Thoracic aorta (tissue), 2 donors: ENCODE measurements at places on chromosomes 7 and 10.

- no peak overlapping the region for H3K27ac ChIP-seq
- no peaks in the 10 kb centered on the region for H3K36me3 ChIP-seq
- no peaks in the 10 kb centered on the region for H3K27me3 ChIP-seq
- DNase-seq, result no peak
Observed at GRCh38 chr10:93085272-93085859, 11.7 kb downstream of the CYP26A1 start.

DNA sequence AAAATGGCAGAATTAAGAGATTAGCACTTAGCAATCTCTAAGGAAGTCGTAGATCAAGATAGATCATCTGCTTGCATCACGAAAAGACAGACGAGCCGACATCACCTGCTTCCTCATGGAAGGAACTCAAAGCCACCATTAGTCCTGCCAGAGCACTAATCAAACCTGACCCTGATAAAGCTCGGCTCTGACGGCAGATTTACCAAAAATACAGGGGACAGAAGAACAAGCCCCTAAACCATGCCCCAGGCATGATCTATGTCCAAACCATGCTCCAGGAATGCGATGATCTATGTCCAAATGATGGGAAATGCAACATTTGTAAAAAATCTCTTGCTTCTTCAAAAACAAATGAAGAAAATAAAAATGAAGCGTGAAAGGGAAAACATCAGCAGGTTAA lies 182.8 kb downstream of the TCERG1L start:
- no peaks in the 10 kb centered on the region for H3K27me3 ChIP-seq
- DNase-seq, result no peak
- no peak overlapping the region for H3K27ac ChIP-seq
- no peak overlapping the region for H3K4me3 ChIP-seq

GRCh38 chr7:66779669-66780409 lies 39.3 kb downstream of the RABGEF1 start:
- H3K4me1 ChIP-seq, result no peaks in the 10 kb centered on the region
- no peak overlapping the region for H3K27ac ChIP-seq
- no peak for DNase-seq
- no peaks in the 10 kb centered on the region for H3K27me3 ChIP-seq
- H3K4me3 ChIP-seq, result no peak overlapping the region
- H3K36me3 ChIP-seq, result peaks cover 19% of the 10 kb centered on the region

DNA sequence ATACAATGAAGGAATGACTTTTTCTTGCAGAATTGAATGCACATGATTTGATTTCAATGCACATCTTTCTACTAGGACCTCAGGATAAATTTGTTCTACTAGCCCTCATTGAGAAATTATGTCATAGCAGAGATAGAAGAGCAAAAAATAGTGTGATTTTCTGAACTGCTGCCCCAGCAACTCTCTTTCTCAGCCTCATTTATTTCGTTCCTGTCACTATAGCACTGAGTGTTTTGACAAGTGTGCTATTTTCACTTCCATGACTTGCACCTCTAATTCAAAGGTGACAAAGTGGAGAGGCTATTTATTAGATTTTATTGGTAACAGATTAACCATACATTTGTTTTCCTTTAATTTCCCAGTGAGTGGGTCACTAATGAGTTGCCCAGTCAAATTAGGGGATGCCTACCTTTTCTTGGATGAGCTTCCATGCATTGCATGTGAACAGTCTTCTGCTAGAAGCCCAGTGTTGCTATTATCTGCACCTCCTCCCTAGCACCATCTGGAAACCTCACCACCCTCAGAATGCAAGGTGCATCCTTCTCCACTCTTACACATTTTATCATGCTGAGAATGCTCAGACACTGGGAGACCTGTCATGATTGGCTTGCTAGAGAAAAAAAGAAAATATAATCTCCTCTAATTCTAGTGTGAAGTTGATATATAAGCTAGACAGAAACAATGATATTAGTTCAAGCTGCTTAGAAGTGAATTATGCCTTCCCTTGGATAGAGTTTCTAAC lies 119.6 kb upstream of the CTTNBP2 start:
- no peaks in the 10 kb centered on the region for H3K4me1 ChIP-seq
- no peak for DNase-seq
- H3K36me3 ChIP-seq, result no peaks in the 10 kb centered on the region
- H3K27ac ChIP-seq, result no peak overlapping the region

DNA sequence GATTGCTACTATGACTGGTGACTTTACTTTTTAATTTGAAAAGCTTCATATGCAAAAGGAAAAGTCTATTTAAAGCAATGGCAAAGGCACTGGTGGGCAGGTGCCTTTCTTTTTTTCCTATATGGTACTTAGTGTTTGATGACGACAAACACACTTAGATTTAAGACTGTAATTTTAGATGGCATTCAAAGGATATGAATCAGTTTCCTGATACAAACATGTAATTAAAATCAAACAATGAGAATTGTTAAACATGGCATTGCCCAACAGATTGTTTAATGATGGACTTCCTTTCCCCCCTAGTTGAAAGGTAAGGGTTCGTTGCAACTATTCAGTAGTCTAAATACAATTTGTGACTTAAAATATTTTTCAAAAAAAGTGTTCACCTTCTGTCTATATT lies 106.5 kb upstream of the SEMA3C start:
- H3K4me1 ChIP-seq, result no peaks in the 10 kb centered on the region
- H3K4me3 ChIP-seq, result no peak overlapping the region
- DNase-seq, result no peak
- H3K27ac ChIP-seq, result no peak overlapping the region
- H3K27me3 ChIP-seq, result no peaks in the 10 kb centered on the region
- no peaks in the 10 kb centered on the region for H3K36me3 ChIP-seq

- H3K4me3 ChIP-seq, result no peak overlapping the region
- H3K36me3 ChIP-seq, result no peaks in the 10 kb centered on the region
- peaks cover 25% of the 10 kb centered on the region for H3K4me1 ChIP-seq
- peak overlapping the region; percentile 96 for H3K27ac ChIP-seq
Observed at GRCh38 chr7:73872056-73872908, 11.3 kb downstream of the TMEM270 start.

DNA sequence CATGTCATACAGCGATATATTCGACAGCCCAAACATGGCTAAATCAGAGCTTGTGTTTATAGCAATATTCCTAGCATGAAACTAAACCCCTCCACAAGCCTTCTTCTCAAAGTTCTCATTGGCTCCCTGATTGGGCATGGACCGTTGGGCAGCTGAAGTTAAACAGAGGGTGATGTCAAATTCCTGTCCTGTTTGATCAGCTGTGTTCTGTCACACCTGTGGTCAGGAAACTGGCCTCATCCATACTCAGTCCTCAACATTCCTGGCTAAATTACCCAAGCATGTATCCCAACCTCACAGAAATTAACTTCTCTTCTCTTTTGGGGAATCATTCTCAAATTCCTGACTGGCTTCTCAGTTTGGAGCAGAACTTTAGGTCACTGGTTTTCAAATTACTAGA lies 107.9 kb downstream of the ODAD2 start:
- no peak overlapping the region for H3K27ac ChIP-seq
- no peaks in the 10 kb centered on the region for H3K36me3 ChIP-seq
- H3K4me1 ChIP-seq, result no peaks in the 10 kb centered on the region
- no peaks in the 10 kb centered on the region for H3K27me3 ChIP-seq

DNA sequence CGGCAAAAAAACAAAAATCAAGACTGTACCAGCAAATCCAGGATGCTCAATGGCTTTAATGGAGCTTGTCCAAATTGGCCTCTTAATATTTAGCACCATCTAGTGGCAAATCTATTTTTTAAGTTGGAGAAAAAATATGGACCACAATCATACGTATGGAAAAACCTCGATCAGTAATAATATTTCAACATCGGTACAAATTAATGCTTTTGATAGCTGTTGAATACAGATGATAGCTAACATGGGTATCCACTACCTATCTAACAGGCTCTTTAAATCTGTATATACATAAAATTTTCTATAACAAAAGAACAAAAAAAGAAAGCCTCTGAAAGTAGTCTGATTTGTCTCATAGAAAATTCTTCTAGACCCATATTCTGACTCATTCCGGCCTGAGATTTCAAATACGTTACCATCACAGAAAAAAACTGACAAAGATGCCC lies 29.2 kb downstream of the COA1 start:
- H3K4me3 ChIP-seq, result peak overlapping the region; percentile 16
- H3K36me3 ChIP-seq, result no peaks in the 10 kb centered on the region
- no peaks in the 10 kb centered on the region for H3K27me3 ChIP-seq
- no peaks in the 10 kb centered on the region for H3K4me1 ChIP-seq
- no peak overlapping the region for H3K27ac ChIP-seq

DNA sequence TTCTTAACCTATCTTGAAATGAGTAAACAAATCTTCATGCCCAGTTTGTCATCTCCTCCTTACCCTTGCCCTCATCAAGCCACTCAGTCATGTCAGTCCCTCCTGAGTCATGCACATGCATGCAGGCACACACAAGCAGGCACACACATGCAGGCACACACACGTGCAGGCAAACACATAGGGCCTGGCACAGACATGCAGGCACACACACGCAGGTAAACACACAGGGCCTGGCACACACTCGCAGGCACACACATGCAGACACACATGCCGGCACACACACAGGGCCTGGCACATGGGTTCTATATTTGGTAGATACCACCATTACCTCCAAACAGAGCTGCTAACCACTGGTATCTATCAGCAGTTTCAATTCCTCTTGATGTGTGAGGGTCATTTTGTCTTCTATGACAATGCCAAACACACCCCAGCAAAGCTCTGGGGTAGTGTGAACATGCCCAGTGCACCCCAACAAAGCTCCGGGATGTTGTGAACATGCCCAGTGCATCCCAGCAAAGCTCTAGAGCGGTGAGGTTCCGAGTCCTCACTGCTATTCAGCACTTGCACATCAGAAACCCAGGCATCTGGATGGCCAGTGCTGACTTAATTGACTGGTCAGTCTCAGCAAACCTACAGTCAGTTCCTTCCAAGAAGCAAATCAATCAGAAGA lies 563.8 kb downstream of the PTPRN2 start:
- no peak for DNase-seq
- H3K4me1 ChIP-seq, result no peaks in the 10 kb centered on the region
- no peaks in the 10 kb centered on the region for H3K36me3 ChIP-seq
- no peak overlapping the region for H3K27ac ChIP-seq
- H3K4me3 ChIP-seq, result no peak overlapping the region

DNA sequence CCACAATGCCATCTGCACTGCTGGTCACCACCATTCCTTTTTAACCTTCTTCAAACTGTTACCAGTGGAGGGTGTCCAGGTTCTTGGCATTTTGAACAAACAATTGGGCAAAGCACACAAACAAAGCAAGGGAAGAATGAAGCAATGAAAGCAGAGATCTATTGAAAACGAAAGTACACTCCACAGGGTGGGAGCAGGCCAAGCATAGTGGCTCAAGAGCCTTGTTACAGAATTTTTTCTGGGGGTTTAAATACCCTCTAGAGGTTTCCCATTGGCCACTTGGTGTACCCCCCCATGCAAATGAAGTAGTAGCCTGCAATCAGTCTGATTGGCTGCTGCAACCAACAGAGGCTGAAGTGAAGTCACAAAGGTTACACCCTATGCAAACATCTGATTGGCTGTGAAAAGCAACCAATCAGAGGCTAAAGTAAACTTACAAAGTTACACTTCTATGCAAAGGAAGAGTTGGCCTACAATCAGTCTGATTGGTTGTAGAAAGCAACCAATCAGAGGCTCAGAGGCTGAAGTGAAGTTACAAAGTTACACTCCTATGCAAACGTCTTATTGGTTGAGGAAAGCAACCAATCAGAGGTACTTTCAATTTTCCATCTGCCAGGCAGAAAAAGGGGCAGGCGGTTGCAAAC lies 103.2 kb upstream of the WAC start:
- no peak overlapping the region for H3K4me3 ChIP-seq
- no peaks in the 10 kb centered on the region for H3K36me3 ChIP-seq
- no peak overlapping the region for H3K27ac ChIP-seq
- no peaks in the 10 kb centered on the region for H3K4me1 ChIP-seq
- DNase-seq, result no peak

DNA sequence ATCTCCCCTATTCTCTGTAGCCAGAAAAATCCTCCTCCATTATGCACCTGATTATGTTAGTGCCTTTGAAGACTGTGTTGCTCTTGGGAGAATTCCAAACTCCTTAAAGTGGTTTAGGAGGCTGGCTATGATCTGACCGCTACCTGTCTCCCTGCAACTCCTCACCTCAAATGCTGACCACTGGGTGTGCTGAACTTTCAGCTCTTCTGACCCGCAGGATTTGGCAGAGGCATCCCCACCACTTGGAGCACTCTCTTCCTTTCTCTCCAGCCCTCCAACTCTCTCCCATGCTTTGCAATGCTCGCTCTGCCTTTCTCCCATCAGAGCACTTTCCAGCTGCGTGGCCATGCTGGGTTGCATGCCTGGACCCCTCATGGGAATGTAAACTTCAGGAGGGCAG lies 227.6 kb downstream of the RPS24 start:
- no peak overlapping the region for H3K4me3 ChIP-seq
- H3K36me3 ChIP-seq, result no peaks in the 10 kb centered on the region
- H3K27me3 ChIP-seq, result no peaks in the 10 kb centered on the region
- no peak overlapping the region for H3K27ac ChIP-seq

DNA sequence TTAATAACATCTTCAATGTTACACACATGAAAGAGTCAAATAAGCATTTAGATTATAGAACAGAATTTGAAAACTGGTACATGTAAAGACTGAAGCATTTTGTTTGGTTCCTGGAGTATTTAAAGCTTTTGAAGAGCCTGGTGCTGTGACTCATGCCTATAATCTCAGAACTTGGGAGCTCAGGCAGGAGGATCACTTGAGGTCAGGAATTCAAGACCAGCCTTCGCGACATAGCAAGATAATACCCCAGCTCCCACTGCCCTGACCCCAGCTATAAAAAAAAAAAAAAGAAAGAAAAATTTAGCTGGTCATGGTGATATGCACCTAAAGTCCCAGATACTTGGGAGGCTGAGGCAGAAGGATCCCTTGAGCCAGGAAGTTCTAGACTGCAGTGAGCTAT lies 87.8 kb downstream of the HDAC9 start:
- no peak overlapping the region for H3K4me3 ChIP-seq
- no peak for DNase-seq
- no peaks in the 10 kb centered on the region for H3K36me3 ChIP-seq
- H3K27me3 ChIP-seq, result no peaks in the 10 kb centered on the region
- H3K27ac ChIP-seq, result no peak overlapping the region

DNA sequence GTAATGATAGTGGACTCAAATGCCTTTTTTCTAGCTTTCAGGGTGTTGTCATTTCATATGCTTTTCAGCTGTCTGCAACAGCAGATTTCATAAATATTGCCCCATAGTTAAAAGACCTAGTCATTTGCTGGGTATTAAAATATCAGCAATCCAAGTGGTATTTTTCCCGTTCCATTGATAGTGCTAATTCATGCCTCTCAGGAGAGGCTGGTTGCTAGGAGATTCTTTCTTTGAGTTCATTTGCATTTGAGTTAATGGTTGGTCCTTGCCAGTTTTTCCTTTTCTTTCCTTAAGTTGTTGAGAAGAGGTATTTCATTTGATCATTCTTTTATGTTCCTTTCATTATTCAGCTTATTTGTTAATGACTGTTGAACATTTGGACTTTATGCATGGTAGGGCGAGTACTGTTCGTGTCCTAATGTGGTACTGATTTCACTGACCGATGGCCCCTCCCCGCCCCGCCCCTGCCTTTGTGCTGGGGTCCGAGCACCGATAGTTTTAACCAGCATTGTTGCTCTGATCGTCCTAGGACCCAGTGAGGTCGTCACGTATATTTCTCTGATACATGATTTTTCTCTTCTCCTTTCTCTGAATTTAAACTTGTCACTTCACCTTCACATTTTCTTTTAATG lies 128.6 kb downstream of the CCNY start:
- H3K27me3 ChIP-seq, result no peaks in the 10 kb centered on the region
- H3K4me1 ChIP-seq, result peaks cover 12% of the 10 kb centered on the region
- no peaks in the 10 kb centered on the region for H3K36me3 ChIP-seq

- H3K36me3 ChIP-seq, result peaks cover 22% of the 10 kb centered on the region
- peaks cover 6% of the 10 kb centered on the region for H3K4me1 ChIP-seq
- no peak for DNase-seq
Observed at GRCh38 chr7:140691376-140692045, 5.0 kb upstream of the NDUFB2 start.
